CD4-positive, CD25-positive, alpha-beta regulatory T cell (primary cell): ENCODE measurements at places on chromosomes 7 and 10. TPM values are rescaled to one million over a fixed set of nuclear protein-coding genes. Genes with fewer than 3 reads are reported as not detected.

The MYOZ1 gene
- not detected for polyA plus RNA-seq

The SAMD8 gene
- polyA plus RNA-seq, result 7.3 TPM

The MSS51 gene
- 0.14 TPM for polyA plus RNA-seq

The AGR2 gene
- polyA plus RNA-seq, result not detected

The TRIM74 gene
- not detected for polyA plus RNA-seq

The HOXA9 gene
- not detected for polyA plus RNA-seq

The AKR1C8 gene
- 0.67 TPM for polyA plus RNA-seq

The PRSS58 gene
- 0.21 TPM for polyA plus RNA-seq

The HOXA10 gene
- polyA plus RNA-seq, result not detected

The SH3PXD2A gene
- 0.47 TPM for polyA plus RNA-seq

The AQP1 gene
- polyA plus RNA-seq, result not detected

The SLC26A3 gene
- 0.26 TPM for polyA plus RNA-seq

The TDRD1 gene
- not detected for polyA plus RNA-seq

The PRKAR2B gene
- polyA plus RNA-seq, result 0.15 TPM

The COL1A2 gene
- not detected for polyA plus RNA-seq

The HYAL4 gene
- not detected for polyA plus RNA-seq

The SPACDR gene
- polyA plus RNA-seq, result 0.32 TPM

The SVIL gene
- polyA plus RNA-seq, result 1.8 TPM
